NCI-H345 (cell line): ENCODE measurements at places on chromosomes 12 and 14.

DNA sequence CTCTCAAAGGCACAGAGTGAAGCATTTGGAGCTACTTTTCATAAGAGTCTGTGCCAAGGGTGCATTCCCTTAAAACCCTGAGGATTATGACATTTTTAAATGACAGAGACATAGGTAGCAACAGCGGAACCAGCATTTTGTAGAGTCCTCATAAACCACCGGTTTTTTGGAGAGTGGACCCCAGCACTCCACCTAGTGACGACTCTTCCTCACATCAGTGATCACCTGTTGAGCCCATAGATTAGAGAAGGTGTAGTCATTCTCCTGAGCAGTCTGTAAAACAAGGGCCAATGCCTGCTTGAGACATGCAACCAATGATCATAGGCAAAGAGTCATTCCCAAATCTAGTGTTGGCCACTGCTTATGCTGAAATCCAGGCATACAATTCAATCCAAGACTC, 399.1 kb downstream of the GXYLT1 start:
- no peak for DNase-seq

DNA sequence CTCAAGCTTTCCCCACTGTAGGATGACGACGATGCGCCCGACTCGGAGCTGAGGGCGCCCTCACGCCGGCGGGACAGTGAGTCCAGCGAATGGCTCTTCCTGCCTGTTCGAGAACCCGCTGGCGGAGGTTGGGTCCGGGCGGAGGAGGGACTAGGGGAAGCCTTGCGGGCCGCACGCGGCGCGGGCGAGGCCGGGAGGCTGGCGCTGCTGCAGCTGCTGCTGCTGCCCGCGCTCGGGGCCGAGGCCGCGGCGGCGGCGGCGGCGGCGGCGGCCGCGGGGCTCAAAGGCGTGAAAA, 1.9 kb downstream of the CCDC177 start:
- DNase-seq, result no peak

GRCh38 chr14:105647784-105648608, 121.6 kb downstream of the TMEM121 start:
- no peak for DNase-seq

GRCh38 chr12:32471591-32472001, 72.2 kb downstream of the FGD4 start:
- DNase-seq, result no peak

DNA sequence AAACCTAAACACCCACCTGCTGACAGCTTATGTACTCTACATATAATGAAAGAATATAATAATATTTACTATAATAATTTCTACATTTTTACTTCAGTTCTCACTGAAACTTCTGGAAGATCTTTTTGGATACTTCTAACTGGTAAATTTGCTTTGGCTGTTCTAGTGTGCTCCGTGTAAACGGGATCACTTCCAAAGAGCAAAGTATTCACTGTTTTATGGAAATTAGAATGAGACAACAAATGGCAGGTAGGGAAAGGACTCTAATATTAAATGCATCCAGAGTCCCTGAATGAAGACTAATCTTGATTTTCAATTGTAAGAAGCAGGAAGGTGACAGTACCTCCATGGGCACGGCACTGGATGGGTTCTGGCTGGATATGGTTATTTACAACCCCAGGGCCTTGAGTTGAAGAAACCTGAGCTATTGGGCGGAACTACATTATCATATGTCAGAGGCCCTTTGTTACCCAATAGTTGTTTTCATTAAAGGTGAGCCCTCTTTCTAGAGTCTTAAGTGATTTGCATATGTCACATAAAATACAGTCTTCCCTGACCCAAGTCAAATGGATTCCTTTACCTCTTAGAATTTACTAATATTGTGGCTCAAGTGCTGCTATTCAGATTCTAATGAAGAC, 10.7 kb downstream of the ERP29 start:
- no peak for DNase-seq

DNA sequence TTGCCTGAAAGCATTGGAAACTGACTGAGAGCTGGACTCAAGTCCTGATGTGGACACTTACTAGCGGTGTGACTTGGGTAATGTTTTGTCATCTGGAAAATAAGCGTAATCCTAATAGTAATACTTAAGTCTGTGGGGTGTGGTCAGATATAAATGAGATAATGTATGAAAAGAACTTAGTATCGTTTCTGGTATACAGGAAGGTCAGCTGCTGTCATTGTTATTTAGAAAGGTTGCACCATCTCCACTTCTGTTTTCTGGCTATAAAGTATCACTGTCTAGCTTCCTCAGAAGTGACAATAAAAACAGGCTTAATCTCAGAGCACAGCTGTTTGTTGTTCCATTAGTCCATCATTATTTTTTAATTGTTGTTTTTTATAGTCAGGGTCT, 34.1 kb upstream of the TUBA1C start:
- no peak for DNase-seq

DNA sequence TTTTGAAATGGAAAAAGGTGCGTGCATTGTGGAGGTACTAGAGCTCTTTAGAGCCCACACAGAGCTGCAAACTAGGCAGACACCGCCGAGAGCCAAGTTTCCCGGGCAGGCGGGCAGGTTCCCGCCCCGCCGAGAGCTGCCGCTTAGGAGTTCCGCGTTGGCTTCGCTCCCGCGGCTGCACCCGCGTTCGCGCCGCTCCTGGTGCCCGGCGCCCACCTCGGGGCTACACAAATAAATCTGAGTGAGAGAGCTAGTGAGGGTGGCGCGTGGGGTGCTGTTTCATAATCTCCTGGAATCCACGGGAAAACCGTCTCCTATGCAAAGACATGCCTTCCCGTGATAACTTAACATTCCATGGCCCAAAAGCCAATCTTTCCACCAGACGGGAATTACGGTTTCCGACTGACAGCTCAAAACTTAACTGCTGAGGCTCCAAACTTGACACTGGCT, 645 bp downstream of the KITLG start:
- DNase-seq, result peak; percentile 49

DNA sequence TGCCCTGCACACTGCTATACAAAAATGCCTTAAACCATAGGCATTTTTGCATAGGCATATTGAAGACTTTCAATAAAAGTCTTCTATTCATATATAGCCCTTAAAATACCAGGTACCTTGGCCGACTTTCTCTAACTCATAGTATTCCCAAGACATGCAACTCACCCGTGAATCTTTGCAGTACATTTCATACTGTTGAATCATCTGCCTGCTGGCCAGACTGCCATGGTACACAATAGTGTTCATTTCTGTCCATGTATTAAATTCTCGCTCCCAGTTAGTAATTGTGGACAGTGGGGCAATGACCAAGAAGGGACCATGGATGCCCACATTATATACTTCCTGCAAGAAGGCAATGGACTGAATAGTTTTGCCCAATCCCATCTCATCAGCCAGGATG, 24.3 kb upstream of the SUPT16H start:
- DNase-seq, result no peak
